Ovary (tissue), 10 donors: ENCODE measurements at places on chromosomes 3 and 15. TPM values are rescaled to one million over a fixed set of nuclear protein-coding genes. Genes with fewer than 3 reads are reported as not detected.

NR1I2 gene
- polyA plus RNA-seq = 0.37 TPM

TICRR gene
- polyA plus RNA-seq = 0.25 TPM

RHCG gene
- polyA plus RNA-seq = not detected

FHIT gene
- polyA plus RNA-seq = 10.4 TPM

CDC25A gene
- 2.1 TPM for polyA plus RNA-seq

CCR3 gene
- not detected for polyA plus RNA-seq

FANCD2 gene
- polyA plus RNA-seq = 2.4 TPM
